ENCODE measurements at places on chromosomes 1 and 21.
A peak's percentile ranks its signal among the peaks of the same experiment; 100 is the strongest.

GRCh38 chr21:26939601-26940111 is 27.2 kb downstream of the ADAMTS5 start:
- peak; percentile 61 for DNase-seq

- no peak for DNase-seq
Observed at GRCh38 chr1:193685986-193686385, 499.6 kb upstream of the B3GALT2 start.

DNA sequence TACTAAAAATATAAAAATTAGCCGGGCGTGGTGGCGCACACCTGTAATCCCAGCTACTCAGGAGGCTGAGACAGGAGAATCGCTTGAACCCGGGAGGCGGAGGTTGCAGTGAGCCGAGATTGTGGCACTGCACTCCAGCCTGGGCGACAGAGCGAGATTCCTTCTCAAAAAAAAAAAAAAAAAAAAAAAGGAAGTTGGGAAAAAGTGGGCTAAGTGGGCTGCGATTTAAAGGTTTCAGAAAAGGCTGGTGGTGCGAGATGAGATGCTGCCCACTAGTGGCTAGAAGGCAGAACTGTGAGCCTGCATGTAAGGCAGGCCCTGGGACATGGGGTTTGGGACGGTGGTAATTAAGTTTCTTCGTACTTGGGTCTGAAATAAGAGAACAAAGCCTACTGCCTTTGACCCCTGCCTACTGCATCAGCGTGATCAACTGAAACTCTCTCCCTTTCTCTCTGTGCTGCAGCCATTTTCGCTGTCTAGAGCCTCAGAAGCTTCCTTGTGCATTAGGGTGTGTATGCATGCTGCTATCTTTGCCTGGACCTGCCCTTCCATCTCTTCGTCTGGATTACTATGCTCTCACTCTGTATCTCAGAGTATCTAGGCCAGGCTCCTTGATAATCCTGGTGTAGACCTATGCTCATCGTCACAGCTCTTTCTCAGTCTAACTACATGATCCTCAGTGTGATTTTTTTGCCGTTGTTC is 12.4 kb downstream of the FMOD start:
- DNase-seq: peak; percentile 84

DNA sequence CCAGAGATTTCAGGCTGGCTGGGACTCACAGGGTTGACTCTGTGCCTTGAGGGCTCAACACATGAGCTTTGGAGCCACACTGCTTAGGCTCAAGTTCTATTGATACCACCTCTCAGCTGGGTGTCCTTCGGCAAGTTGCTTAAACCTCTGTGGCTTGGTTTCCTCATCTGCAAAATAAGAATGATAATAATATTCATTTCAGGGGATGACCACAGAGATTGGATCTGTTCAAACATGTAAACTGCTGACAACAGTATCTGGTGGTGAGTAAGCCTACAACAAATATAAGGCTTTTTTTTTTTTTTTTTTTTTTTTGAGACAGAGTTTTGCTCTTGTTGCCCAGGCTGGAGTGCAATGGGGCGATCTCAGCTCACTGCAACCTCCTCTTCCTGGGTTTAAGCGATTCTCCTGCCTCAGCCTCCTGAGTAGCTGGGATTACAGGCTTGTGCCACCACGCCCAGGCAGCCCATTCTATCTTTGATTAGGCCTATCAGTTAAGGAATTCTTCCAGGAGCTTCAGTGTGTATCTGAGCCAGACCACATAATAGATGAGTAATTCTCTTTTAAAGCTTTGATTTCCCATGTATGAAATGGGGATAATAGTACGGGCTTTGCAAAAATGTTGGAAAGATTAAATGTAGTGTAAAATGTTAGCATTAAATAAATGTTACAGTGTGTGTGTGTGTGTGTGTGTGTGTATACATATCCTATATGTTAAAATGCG is 437.6 kb downstream of the PRDM2 start:
- no peak for DNase-seq

DNA sequence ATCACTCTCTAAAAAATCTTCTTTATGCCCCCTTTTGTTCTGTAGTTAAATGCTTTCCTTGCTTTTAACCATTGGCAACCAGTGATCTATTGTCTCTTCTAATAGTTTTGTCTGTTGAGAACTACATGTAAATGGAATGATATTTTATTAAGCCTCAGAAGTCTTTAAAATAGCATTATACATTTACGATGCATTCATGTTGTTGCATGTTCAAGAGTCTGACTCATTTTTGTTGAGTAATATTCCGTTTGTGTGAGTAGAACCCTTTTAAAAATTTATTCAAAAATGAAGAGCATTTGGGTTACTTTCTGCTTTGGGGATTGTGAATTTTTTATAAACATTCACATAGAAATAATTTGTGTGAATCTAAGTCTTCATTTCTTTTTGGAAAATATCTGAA is 1352.9 kb downstream of the NCAM2 start:
- no peak for DNase-seq

DNA sequence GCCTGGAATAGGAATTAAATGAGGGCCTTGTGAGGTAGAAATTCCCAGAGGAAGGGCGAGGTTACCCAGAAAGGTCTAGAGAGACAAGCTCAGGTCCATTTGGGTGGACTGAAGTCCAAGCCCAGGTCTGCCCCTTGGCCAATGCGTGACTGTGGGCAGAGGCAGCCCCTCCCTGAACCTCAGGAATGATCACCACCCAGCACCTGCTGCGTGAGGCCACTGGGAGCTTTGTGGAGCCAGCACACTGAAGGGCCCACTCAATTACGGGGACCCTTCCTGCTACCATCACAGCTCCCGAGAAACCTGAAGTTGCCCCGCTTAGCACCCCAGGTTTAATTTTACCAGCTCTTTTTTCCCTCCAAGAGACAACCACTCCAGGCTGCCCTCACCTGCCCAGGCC is 6.5 kb upstream of the MATN1 start:
- DNase-seq: no peak

GRCh38 chr1:156553860-156554485 is 18.4 kb downstream of the IQGAP3 start:
- DNase-seq: no peak

DNA sequence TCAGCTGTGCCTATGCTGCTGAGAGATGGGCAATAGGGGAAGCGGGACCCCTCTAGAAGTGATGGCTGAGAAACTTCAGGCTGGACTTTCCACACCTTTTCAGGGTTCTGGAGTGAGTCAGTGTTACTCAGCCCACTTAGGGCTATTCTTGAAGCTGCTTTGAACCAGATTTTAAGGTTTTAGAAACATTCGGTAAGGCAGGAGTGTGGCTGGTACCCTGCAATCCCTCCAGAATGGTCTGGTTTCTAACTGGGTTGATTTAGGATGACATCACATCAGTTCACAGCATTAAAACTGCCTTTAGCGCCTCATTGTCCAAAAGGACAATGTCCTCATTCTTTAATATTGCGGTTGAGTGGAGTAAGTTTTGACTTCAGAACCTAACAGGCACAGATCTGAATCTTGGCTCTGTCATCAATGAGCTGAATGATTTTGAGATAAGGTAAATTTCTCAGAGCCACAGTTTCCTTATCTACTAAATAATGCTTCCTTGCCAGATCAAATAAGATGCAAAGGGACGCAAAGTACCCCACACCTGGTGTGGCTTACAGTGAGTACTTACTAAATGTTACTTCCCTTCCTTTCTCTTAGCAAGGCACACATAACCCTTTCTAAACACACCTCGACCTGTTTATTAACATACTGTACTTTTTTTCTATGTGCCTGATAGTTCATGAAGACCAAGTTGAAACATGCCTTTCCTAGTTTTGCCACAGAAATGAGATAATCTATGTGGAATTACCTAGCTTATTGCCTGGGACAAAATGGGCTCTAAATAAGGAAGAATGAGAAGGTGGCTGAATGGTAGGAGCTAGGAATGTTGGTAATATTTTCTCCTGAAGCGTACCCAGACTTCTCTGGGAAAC is 209.8 kb downstream of the ROR1 start:
- no peak for DNase-seq

DNA sequence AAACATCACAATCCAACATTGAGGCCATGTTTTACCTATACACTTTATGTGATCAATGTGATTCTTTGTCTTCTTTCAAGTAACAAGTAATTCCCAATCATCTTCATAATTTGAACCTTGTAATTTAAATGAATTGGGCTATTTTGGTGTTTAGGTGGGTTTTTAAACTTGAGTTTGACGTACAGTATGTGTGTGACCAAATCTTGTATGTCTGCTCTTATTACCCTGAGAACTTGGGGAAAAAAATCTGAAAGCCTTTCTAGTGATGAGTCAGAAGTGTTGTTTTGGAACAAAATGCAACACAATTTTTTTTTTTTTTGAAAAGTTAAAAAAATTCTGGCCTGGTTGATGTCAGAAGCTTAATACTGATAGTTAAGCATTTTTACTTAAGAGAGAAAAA is 68.5 kb downstream of the HHAT start:
- DNase-seq: no peak

- DNase-seq: no peak
Observed at GRCh38 chr1:181192316-181192715, 103.8 kb downstream of the IER5 start.

DNA sequence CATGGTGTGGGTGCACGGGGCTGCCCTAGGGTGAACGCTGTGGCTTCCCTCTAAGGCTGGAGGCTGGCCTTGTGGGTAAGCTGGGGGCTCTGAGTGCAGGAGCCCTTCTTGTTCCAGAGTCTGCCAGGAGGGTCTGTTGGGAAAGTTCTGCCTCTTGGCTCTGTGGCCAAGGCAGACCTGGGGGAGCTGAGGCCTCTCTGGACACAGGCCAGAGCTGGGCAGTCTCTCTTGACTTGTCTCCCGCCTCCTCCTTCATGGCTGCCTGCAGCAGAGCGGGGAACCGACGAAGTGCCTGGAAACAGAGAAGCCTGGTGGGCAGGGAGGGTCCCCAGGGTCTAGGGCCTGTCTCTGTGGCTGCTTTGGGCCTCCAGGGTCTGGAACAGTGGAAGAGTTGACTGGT is 30.3 kb upstream of the PEX10 start:
- DNase-seq: no peak

GRCh38 chr1:21813542-21813941 is 1.5 kb downstream of the LDLRAD2 start:
- DNase-seq: no peak

DNA sequence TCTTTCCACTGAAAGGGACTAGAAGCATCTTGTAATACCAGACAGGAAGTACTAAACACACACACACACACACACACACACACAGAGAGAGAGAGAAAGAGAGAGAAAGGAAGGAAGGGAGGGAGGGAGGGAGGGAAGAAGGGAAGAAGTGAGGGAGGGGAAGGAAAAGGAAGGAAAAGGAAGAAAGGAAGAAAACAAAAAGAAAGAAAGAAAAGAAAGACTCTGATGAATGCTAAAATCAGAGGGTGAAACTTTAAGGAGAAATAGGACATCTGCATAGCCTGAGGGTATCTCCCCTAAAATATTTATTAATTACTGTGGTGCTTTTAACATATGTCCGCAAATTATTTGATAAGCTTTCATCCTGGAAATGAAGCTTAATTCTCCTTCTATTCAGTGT is 10.6 kb downstream of the TRIT1 start:
- no peak for DNase-seq

- no peak for DNase-seq
Observed at GRCh38 chr1:181204530-181204929, 116.0 kb downstream of the IER5 start.

GRCh38 chr1:41891199-41891896 is 27.4 kb downstream of the HIVEP3 start:
- DNase-seq: no peak
